CD4-positive, alpha-beta T cell (primary cell): ENCODE measurements at places on chromosomes 2 and 18. TPM values are rescaled to one million over a fixed set of nuclear protein-coding genes. Genes with fewer than 3 reads are reported as not detected.

DNA sequence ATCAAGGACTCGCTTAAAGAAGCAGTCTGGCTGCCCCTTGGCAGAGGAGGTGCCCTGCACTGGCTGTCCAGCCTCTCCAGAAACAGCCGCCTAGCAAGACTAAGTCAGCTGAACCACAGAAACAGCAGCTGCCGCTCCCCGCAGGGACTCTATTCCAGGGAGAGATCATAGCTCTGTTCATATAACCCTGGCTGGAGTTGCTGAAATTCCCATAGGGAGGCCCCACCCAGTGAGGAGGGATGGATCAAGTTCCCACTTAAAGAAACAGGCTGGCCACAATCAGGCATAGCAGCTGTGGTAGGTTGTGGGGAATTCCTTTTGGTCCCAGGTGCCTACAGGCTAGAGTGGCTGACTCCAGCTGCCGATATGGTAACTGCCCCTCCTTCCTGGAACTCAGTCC is 74.2 kb upstream of the MC4R start:
- no peaks in the 10 kb centered on the region for H3K27me3 ChIP-seq
- no peaks in the 10 kb centered on the region for H3K4me1 ChIP-seq
- H3K27ac ChIP-seq: no peak overlapping the region
- no peak overlapping the region for H3K4me3 ChIP-seq
- no peaks in the 10 kb centered on the region for H3K36me3 ChIP-seq

DNA sequence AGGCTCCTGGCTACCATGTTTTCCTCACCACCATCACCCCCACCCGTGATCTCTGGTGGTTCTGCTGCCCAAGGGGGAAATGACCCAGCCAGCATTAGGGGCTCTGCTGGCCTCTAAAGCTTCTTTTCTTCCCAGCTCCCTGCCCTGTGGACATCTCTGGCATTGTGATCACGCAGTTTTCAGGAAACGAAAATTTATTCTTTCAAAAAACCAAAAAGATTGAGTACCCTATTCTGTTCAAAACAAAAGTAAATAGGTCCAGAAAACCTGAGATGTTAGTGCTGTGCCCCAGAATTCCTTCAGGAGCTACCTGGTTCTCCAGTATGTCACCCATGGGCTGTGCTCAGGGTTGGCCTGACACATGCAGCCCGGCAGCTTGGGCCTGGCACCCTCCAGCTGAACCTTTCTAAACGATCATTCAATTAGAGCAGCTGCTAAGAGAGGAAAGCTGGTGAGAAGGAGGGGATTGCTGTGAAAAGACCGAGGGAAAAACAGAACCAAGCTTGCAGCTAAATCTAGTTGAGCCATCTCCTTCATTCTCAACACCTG is 157.5 kb downstream of the MGAT5 start:
- H3K4me3 ChIP-seq: no peak overlapping the region
- H3K27me3 ChIP-seq: no peaks in the 10 kb centered on the region
- peaks cover 22% of the 10 kb centered on the region for H3K36me3 ChIP-seq
- H3K4me1 ChIP-seq: peaks cover 34% of the 10 kb centered on the region
- no peak for DNase-seq
- no peak overlapping the region for H3K27ac ChIP-seq

DNA sequence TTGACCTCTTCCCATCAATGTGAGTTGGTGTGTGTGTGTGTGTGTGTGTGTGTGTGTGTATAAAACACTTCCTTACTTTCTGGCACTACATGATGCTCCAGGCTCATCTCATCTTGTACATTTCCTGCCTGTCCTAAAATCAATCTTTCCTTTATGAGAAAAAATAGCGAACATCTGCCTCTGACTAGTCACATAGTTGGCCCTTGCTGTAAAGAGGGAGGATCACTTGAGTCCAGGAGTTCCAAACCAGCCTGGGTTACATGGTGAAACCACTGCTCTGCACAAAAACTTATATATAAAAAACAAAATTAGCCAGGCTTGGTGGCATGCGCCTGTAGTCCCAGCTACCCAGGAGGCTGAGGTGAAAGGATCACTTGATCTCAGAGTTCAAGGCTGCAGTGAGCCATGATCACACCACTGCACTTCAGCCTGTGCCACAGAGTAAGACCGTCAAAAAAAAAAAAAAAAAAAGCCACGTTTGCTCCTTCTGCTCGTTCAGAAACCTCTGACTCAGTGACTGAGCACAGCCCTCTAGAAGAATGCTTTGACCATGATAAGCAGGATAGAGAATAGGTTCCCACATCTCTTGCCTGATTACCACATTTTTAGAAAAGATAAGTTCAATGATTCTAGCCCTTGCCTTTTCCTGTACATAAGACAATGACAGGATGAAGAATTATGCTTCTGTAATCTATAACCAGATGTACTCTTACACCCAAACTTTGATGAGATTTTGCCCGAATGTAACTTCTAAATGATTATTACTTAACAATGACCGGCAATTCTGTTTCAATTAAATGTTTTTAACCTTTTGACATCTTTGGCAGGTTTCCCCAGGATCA is 45.2 kb upstream of the ST3GAL5 start:
- H3K4me3 ChIP-seq: no peak overlapping the region
- no peak overlapping the region for H3K27ac ChIP-seq
- no peaks in the 10 kb centered on the region for H3K36me3 ChIP-seq
- H3K27me3 ChIP-seq: no peaks in the 10 kb centered on the region
- H3K4me1 ChIP-seq: no peaks in the 10 kb centered on the region
- DNase-seq: no peak

- H3K27ac ChIP-seq: no peak overlapping the region
- H3K36me3 ChIP-seq: no peaks in the 10 kb centered on the region
- H3K4me1 ChIP-seq: no peaks in the 10 kb centered on the region
- H3K4me3 ChIP-seq: no peak overlapping the region
Observed at GRCh38 chr18:9694174-9694573, 13.9 kb upstream of the RAB31 start.

DNA sequence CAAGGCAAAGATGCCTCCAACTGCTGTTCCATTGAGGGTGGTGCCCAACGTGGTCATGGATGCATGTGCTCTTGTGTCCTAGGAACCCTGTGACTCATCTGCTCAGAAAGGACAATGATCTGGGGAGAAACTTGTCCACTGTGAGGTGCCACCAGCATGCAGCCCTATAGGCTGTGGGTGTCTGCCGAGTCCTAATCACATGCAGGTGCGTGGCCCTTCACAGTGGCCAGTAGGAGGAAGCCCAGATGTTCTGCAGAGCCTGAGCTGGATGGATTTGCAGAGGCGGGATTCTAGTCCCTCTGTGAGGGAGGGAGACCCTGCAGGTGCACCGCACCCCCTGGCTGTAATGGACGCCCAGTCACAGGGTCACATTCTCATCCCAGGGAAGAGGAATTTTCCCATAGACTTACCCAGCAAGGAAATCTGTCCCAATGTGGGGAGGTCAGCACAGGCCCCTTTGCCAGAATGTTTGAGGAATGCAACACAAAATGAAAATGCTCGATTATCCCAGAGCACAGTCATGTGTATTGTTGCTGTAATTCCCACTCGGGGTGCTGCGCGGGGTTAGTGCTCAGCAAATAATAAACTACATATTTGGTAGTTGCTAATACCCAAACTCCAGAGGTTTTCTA is 13.9 kb downstream of the GDF7 start:
- H3K27me3 ChIP-seq: no peaks in the 10 kb centered on the region
- H3K27ac ChIP-seq: no peak overlapping the region
- H3K4me3 ChIP-seq: no peak overlapping the region
- peaks cover 8% of the 10 kb centered on the region for H3K4me1 ChIP-seq

GRCh38 chr18:79883461-79884293 is 67.8 kb downstream of the SLC66A2 start:
- DNase-seq: no peak
- H3K4me1 ChIP-seq: no peaks in the 10 kb centered on the region
- H3K27ac ChIP-seq: no peak overlapping the region
- H3K27me3 ChIP-seq: no peaks in the 10 kb centered on the region

DNA sequence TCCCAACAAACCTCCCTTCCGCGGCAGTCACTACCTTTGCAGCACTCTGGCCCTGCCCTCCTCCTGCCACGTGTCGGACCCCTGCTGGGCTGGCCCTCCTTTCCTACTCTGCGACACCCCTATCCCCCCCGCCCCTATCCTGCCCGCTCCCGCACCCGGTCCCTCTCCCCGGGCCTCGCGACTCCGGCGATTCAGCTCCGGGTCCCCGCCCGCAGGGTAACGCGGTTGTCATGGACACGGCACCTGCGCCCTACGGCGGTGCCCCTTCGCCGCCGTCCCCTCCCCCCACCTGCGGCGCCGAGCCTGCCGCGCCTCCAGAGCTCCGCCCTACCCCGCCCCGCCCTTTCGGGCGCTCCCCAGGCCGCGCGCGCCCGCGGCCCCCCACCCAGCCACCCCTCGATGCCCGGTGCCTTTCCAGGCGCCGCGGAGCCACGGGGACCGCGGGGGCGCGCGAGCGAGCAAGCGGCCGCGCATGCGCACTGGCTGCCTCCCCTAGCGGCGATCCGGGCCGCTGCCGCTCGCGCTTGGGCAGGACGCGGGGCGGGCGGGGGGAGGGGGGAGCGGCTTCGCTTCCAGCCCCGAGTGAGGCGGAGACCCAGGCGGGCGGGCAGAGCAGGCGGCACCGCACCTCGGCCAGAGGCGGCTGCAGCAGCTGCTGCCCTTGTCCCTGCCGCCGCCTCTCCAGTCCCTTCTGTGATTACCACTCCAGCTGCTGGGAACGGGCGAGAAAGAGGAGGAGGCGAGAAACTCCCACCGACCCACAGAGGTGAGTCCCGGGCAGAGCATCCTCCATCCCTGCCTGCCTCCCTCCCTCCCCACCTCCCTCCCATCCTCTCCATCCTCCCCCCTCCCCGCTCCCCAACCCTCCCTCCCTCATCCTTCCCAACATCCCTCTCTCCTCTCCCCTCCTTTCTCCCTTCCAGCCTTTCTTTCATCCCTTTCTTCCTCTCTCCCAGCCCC is at the start of gene CTNNA2:
Gene CTNNA2 (plus strand): TSS at position 610 of the 960 bp plus-strand sequence.
- no peaks in the 10 kb centered on the region for H3K36me3 ChIP-seq
- H3K4me3 ChIP-seq: no peak within 1 kb of the TSS
- peaks cover 7% of the 10 kb centered on the region for H3K27me3 ChIP-seq
- no peak for DNase-seq

DNA sequence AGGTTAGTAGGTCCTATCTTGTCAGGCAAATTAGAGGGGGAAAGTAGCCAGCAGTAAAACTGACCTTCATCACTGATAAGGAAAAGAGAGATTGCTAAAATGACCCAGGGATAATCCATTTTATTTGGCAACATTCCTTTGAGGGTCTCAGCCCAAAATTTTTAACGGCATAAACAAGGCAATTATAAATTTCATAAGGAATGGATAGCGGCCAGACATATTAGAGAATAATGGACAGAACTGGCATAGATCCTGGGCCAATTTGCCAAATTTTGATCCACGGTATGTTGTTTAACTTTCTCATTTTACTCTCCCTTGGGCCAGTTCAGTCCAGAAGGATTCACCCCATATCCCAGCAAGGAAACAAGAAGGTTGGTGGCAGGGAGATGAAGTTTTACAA is 170.4 kb upstream of the BCL2L11 start:
- no peaks in the 10 kb centered on the region for H3K27me3 ChIP-seq
- no peak for DNase-seq
- no peak overlapping the region for H3K27ac ChIP-seq
- no peak overlapping the region for H3K4me3 ChIP-seq
- H3K36me3 ChIP-seq: no peaks in the 10 kb centered on the region

DNA sequence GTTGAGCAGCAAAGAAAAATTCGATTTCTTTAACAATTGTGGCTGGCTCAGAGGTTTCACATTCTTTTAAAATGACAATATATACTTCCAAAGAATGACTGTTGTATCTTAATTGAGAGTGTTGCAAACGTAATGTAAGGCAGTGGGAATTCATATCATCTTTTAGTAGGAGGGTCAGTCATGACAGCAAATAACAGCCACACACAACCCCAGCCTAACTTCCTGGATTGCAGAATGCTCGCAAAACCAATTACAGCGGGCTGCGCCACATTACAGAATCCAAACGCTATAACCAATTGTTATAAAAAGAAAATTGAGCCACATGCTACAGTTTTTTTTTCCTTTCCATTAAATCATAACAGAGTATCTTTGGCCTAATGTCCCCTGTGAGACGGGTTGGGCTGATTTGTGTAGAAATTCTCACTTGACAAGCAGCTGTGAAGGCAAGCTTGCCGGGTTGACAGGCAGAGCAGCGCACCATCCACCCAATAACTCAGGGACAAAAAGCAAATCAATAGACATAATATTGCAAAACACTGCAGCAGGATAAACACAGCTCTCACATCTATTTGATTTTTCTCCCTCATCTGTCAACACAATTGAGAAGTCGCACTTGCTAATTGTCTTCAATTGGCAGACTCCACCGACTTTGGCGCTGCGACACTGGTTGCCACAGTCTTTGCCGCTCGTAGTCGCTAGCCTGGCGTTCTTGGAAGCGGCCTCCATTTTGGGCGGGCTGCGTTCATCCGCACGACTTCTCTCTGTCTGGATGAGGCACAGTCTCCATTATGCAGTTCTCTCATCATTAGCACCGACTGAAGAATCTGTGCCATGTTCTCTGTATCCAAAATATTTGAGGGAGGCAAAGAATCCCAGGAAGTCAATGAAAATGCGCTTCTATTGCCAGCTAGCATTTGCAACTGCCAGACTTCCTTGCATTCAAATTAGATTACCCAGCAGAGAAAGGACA is 95.0 kb upstream of the CCDC68 start:
- no peaks in the 10 kb centered on the region for H3K36me3 ChIP-seq
- DNase-seq: no peak
- H3K4me1 ChIP-seq: no peaks in the 10 kb centered on the region
- no peak overlapping the region for H3K4me3 ChIP-seq
- no peak overlapping the region for H3K27ac ChIP-seq

- no peak overlapping the region for H3K27ac ChIP-seq
- no peaks in the 10 kb centered on the region for H3K27me3 ChIP-seq
- H3K4me1 ChIP-seq: no peaks in the 10 kb centered on the region
- no peaks in the 10 kb centered on the region for H3K36me3 ChIP-seq
- DNase-seq: no peak
Observed at GRCh38 chr2:144671695-144672455, 152.0 kb upstream of the ZEB2 start.

DNA sequence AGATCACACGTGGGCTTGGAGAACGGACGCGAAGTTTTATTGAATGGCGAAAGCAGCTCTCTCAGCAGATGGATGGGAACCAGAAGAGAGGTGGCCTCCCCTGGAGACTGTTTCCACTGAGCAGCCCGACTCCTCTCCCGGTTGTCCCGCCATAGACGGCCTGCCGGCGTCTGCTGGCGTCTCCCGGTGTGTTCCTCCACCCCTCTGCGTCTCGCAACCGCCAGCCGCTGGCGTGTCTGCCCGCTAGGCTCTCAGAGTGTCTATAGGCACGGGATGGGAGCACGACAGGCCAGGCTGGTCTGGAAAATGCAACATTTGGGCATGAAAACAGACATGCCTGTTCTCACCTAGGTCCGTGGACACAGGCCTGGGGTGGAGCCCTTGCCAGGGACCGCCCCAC is 366.7 kb upstream of the SOX11 start:
- DNase-seq: no peak
- H3K36me3 ChIP-seq: no peaks in the 10 kb centered on the region
- no peaks in the 10 kb centered on the region for H3K27me3 ChIP-seq
- no peak overlapping the region for H3K27ac ChIP-seq
- H3K4me1 ChIP-seq: no peaks in the 10 kb centered on the region

GRCh38 chr2:104888489-104889258 is 34.8 kb downstream of the POU3F3 start:
- H3K4me1 ChIP-seq: peaks cover 8% of the 10 kb centered on the region
- DNase-seq: no peak
- H3K4me3 ChIP-seq: no peak overlapping the region
- H3K36me3 ChIP-seq: no peaks in the 10 kb centered on the region
- H3K27ac ChIP-seq: no peak overlapping the region

The SERPINB3 gene
- not detected for total RNA-seq

The QPCT gene
- 0.71 TPM for total RNA-seq

The TUBA3E gene
- total RNA-seq: not detected

The SMAD2 gene
- total RNA-seq: 80.4 TPM

The TLX2 gene
- 0.30 TPM for total RNA-seq

The EFR3B gene
- 0.11 TPM for total RNA-seq

The MAP3K19 gene
- not detected for total RNA-seq
